ENCODE measurements at places on chromosomes 2 and 18.

DNA sequence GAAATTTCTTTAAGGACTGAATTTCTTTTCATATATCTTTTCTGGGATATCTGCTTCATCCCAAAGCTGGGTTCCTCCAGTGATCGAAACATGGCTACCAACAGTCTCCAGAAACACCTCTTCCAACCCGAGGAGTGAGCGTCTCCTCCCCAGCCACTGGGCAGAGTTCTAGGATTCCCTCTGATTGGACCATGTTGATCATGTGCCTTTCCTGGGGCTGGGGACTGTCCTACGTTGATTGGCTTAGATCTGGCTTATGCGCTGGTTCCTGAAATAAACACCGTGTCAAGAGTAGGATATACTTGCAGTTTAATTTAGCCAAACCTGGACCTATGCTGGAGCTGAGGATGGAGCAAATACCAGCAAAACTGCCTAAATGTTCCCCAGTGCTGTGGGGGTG lies 55.5 kb upstream of the SLC16A14 start:
- no peak for DNase-seq

- no peak for DNase-seq
Observed at GRCh38 chr2:184030245-184030644, 568.1 kb upstream of the ZNF804A start.

DNA sequence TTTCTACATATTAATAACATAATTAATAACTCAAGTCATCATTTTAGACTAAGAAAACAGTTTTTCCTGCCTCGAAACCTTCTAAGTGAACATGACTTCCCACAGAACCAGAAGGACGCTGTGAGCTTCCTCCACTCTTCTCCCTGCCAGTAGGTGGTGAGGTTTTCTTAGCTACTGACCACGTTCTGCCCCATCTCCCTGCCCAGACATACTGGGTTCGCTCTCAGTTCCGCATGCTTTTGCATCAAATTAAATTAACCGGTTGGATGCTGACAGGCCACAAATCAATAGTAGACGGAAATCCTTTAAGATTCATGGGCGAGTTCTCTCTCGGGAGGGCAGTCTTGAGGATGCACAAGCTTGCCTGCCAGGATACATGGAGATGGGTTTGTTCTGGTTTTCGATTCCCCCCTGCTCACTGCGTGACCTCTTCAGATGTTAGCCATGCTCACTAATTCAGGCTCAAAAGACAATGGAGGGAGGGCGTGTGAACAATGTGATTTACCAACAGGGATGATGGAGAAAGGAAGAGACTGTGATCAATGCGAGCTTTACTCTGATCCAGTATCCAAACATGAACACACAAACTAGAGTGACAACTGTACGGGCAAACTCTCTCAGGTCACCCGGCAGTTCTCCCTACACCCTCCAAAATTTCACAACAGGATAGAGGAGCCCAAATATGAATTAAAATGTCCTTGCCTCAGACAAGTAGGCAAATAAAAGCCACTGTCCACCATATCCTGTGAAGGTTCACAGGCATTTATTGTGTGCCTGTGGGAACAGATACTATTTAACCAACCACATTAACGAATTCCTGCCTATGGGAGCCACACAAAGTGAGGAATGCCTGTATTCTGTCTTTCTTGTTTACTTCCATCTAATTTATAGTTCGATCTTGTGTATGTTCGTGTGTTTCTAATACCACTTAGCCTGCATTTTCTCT lies 375.7 kb downstream of the EIPR1 start:
- DNase-seq: peak; percentile 26

DNA sequence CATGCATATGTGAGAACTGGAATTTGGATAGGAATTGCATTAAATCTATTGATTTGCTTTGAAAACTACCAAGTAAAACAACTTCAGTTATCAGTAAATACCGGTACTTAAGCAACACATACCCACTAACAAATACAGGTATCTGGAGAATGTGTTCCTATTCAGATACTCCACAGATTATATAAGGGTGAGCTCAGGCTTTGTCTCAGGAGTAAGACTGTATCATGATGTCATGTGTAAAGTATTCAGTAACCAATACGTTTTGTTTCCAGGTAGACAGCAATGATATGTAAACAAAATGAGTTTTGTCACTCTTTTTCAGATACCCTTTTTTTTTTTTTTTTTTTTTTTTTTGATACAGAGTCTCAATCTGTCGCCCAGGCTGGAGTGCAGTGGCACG lies 74.8 kb downstream of the DSC3 start:
- no peak for DNase-seq

DNA sequence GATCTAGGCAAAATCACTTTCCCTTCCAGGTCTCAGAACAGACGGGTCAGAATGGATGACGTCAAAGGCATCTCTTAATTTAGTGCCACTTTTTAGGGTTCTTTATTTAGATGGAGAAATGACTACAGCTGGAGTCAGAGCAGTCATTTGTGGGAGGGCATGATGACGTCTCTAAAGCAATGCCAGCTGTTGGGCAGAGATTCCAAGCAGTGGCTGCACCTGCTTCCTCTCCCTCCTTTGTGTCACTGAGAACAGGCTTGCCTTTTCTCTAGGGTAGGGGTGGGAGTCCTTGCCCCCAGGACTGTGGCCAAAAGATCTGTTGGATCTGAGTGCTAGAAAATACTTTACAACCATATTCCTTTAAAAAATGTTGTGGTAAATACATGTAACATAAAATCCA lies 28.7 kb upstream of the SKOR2 start:
- DNase-seq: no peak
